CD4-positive, alpha-beta T cell treated with Interferon alpha-2 for 1 hour (primary cell): ENCODE measurements at places on chromosomes 6 and 20.

DNA sequence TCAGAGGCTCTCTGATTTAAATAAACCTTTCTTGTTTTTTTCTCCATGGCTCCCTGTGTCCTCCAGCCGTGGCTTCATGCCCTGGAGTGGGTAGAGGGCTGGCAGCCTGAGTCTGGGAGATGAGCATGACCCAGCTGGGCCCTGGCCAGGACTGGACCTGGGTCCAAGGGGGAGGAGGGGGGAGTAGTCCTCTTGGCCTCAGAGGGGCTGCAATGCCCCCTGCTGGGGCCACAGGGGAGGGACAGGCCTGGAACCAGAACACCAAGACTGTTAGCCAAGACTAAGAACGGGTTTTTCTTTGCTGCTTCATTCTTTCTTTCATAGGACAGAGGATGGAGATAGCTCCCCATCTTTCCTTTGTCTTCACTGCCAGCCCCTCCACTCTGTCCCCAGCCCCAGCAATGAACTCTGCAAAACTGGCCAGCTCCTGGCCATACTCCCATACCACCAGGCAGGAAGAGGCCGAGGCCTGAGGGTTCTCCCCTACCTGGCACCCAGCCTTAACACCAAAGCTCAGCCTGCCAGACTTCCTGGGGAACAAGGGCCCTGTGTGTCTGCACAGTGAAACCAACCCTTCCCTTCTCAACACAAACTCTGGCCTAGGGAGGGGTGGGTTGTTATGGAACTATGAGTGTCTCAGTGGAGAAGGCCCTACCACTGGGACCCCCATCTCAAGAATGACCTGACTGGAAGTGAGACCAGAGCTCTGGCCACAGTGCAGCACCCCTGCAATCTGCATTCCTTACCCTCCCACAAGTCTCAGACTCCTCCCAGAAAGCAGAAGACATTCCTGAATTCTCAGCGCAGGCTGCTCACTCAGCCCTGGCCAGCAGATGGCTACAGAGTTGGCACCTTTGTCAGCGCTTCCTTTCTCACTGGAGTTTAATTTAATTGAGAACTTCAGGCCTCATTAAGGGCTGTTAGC is 11.0 kb downstream of the SLC29A1 start:
- no peak for DNase-seq

DNA sequence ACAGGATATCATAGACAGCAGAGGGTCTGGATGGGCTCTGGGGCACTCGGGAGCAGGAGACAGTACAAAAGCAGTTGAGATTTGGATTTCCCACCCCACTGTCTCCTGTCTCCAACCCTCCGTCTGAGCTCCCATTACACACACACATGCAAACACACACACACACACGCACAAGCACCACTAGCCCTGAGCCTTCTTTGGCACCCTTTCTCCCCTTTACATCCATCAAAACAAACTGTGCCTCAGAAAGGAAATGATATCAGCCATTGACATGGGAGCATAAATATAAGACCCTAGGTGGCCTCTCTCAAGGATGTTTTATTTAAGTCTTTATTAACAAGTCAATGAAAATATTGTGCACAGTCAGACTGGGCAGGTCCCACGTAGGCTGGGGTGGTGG is 17.5 kb downstream of the TTBK1 start:
- DNase-seq = no peak

DNA sequence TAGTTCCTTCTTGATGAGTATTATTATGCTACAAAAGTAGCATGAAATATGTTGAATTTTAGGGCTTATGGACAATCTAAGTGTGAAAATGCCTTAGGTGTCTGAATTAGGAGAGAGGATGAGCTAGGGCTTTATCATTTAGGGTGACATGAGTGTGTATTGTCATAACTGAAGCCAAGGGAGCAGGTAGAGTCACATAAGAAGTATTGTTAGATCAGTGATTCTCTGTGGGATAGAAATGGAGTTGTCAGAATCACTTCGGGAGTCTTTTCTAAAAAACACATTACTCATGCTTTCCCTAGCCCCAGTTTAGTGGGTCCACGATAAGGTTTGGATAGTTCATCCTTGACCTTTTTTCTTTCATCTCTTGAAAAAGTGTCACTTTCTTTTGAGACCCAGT is 16.4 kb downstream of the ZFAND3 start:
- DNase-seq = no peak

GRCh38 chr6:145815309-145816274 is 997 bp upstream of the FBXO30 start:
- no peak for DNase-seq

GRCh38 chr20:24339210-24339641 is 130.2 kb upstream of the SYNDIG1 start:
- no peak for DNase-seq

GRCh38 chr20:18943542-18943941 is 130.0 kb downstream of the SCP2D1 start:
- DNase-seq = no peak
